Activated T-cell treated with anti-CD3 and anti-CD28 coated beads, Interleukin-2, amount 50 U/mL, for 1 hour (primary cell): ENCODE measurements at places on chromosomes 3 and 15.

GRCh38 chr3:72661115-72661457 is 187.2 kb downstream of the SHQ1 start:
- DNase-seq, result no peak

DNA sequence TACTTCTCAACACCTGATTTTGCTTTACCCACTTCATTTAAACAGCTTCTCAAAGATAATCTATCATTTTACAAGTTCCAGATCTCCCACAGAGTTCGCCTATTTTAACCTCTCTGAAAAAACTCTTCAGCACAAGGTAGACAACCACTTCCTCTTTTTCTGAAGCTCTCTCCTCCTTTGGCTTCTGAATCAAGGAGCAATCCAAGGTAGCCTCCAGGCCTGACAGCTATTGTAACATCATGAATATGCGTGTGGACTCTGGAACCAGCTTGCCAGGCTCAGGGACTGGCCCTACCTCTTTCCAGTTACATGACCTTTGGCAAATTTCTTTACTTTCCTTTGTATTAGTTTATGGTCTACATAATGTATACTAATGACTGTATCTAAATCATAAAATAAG is 405.9 kb upstream of the ZNF385D start:
- DNase-seq, result no peak

GRCh38 chr3:169660709-169661360 is 2.7 kb downstream of the MECOM start:
- DNase-seq, result no peak

DNA sequence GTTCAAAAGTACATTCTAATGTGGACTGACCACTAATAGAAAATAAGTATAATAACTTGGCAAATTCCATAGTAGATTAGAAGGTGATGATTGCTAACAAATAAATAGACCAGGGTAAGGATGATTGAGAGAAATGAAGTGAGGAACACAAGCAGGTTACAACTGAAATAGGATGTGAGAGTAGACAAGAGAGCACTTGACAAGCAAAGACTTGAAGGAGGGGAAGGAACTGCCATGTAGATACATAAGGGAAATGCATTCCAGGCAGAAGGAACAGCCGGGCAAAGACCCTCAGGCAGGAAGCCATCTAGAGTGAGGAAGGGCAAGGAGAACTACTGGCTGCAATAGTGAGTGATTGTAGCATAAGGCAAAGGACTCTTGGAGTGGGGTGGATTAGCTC is 5.0 kb downstream of the PLA1A start:
- DNase-seq, result no peak

DNA sequence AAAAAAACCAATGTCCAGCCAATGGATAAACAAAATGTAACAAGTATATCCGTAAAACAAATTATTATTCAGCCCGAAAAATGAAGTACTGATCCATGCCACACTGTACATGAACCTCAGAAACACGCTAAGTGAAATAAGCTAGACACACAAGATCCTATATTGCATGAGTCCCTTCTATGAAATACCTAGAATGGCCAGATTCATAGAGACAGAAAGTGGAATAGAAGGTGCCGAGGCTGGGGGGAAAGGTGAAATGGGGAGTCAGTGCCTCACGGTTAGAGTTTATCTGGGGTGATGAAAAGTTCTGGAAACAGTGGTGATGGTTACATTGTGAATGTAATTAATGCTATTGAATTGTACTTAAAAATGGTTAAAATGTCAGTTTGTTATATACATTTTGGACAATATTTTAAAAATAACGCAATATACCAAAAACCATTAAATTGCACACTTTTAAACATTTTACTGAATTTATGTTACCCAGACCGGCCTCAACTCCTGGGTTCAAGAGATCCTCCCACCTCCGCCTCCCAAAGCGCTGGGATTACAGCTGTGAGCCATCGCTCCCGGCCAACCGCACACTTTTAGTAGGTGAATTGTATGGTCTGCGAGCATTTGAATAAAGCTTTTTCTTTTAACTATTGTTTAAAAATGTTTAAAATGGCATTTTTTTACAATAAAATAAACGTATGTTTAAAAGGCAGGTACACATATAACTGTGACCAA is 2.1 kb downstream of the RNF168 start:
- DNase-seq, result no peak
